ENCODE measurements at places on chromosomes 13 and 19.

GRCh38 chr13:99237981-99238662 is 20.1 kb downstream of the GPR18 start:
- DNase-seq = no peak

DNA sequence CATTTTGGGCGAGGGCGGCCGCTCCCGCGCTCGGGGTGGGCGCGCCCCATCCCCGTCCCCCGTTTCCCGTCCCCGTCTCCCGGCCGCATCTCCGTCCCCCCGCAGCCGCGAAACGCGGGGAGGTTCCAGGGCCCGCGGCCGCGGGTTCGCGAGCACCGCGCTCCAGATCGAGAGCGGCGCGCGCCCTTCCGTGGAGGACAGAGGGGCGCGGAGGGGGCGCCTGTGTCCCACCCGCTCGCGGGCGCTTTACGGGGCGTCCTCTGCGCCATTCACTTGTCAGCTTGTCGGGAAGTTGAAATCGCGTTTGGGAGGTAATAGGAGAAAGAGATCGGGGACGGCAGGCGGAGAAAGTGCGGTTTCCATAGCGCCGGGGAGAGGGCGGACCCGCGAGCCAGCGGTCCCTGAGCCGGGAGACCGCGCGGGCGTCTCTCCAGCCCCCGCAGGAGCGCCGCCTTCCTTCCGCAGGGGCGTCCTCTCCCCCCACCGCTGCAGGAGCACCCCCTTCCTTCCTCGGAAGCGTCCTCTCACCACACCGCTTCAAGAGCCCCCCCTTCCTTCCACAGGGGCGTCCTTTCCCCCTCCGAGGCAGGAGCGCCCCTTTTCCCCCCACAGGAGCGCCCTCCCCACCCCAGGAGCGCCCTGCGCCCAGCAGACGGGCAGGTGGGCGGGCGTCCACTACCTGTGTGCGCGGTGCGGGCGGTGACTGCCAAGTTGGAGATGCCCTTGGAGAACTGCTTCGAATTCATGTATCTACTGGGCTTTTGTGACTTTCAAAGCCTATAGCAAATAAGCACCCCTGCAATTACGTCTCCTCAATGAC is 962 bp upstream of the IRS2 start:
- DNase-seq = peak; percentile 69

GRCh38 chr19:42096255-42096837 is 20.4 kb downstream of the ZNF574 start:
- no peak for DNase-seq

DNA sequence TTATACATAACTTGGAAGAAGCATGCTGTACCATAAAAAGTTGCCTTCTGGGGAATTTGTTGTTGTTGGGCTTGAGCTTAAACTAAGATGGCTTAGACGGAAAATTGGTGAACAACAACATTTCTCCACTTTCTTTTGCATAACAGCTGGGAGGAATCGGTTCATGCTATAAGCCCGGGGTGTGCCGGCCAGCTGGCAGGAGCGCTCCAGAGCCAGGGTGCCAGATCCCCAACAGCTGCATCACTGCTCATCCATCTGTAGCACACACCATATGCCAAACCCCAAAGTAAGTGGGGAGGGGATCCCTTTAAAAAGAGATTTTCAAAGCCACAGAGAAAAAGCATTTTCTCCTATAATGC is 419.5 kb upstream of the ARGLU1 start:
- no peak for DNase-seq

DNA sequence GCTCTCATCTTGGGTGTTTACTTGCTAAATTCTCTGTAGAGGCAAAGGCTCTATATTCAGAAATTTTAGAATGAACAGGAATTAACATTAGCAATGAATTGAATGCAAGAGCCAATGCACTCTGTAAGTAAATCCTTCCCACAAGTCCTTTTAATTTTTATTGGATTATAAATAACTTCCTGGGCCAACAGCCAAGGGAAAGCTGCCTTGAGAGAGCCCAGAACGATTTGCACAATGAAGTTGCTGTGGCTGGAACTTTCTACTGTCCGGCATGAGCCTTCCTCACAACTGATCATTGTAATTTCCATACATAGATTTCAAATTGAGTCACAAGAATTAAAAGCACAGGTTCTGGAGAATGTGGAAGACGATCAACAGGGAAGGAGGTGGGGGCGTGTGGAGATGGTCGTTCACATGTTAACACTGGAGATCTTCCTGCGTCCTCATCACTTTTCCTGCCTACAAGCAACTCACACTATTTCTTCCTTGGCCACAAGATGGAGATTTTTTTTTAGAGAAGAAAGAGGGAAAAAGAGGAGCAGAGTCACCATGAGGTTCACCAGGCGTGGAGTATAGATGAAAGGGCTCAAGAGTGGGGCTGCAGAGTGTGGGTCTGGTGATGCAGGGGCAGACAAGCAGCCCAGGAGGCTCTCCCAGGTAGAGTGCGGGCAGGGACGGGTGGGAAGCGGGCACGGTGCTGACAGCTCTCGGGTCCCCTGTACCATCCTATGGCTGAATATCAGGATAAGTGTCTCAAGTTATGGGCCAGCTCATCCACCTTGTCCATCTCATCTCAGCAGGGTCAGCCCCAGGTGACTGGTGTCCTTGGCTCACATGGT is 110.7 kb downstream of the SOX1 start:
- DNase-seq = no peak

- DNase-seq = no peak
Measured at GRCh38 chr13:39967199-39967959, 311.9 kb downstream of the COG6 start.

- no peak for DNase-seq
Measured at GRCh38 chr19:31107096-31107495, 242.1 kb downstream of the TSHZ3 start.

DNA sequence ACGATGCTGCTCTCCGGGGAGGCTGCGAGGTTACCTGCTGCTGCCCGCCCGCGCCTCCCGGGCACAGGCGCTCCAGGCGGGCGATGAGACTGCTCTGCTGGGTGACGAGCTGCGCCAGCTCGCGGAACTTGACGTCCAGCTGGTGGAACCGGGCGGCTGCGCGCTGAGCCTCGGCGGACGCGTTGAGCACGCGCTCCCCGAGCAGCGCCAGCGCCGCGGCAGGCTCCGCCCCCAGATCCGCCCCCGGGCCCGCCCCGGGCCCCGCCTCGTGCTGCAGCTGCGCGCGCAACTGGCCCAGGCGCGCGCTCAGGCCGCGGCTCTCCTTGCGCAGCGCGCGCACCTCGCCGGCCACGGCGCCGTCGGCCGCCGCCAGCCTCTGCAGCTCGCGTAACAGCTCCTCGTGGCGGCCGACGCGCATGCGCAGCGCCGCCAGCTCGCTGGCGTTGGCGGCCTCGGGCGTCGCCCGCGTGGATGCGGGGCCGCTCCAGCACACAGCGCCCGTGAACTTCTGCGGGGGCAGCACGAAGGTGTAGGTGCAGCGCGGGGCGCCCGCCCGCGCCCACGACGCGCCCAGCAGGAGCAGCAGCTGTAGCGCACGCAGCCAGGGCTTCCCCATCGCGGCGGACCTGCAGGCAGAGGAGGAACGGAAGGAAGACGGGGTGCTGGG is 6.4 kb downstream of the ANGPTL6 start:
- peak; percentile 82 for DNase-seq

DNA sequence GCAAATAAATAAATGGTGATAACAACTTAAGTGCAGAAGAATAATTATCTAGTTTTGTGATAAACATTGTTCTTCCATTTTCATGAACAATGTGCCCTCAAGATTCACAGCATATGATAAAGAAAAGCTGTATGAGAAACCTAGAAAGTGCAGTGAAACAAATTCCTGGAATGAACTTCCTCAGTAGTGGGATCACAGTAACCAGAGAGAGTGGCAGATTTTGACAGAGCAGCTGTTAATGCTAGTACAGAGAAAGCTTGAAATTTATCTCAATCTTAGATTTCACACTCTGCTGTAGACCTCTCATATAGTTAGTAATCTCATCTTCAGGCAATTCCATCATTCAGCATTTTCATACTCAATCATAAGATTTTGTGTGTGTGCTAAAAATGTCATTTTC is 664.9 kb downstream of the PCDH9 start:
- no peak for DNase-seq

DNA sequence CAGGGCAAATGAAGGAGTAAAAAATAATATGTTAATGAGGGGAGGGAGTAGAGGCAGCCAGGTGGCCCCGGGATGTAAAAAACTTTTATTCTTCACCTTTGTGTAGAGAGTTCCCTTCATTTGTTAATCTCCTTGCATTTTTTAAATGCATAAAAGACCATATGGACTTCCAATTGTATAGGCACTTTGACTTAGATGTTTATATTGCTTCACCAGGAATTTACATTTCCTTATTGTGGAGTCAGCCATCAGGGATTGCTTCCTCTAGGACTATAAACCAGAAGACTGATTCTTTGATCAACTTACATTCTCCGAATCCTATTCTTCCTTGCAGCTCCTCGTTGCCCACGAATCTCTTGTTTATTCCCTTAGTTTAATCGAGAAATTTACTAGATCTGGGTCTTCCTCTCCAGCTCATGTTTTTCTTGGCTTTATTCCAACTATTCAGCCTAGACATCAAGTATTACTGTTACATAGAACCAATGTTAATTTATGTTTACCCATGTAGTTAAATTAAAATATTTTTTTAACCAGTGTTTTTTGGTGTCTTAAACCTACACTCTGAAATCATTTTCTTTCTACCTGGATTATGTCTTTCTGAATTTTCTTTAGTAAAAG is 1187.0 kb upstream of the SLC10A2 start:
- DNase-seq = no peak

GRCh38 chr19:18972301-18972811 is 31.3 kb upstream of the HOMER3 start:
- no peak for DNase-seq

- DNase-seq = no peak
Measured at GRCh38 chr19:45087531-45087930, 5.4 kb upstream of the PPP1R37 start.

DNA sequence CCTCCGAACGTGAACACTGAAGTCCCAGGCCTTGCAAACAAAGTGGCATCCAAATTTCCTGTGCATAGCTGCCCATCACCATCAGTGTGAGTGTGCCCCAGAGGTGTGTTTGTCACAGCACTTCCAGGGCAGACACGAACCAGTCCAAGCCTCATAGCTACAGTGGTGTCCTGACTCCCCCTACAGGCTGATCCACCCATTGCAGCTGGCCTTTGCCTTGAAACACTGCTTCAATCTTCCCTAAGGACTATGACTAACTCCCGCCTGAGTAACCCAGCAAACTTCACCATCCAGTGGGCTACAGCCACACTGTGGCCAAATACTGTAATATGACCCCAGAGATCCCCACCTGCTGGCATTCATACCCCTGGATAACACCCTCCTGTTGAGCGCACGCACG is 3.9 kb downstream of the ZNF266 start:
- DNase-seq = peak; percentile 37

GRCh38 chr13:99496184-99497142 is 4.8 kb upstream of the TM9SF2 start:
- no peak for DNase-seq

- DNase-seq = no peak
Measured at GRCh38 chr13:25971459-25972145, 80.2 kb downstream of the SHISA2 start.

DNA sequence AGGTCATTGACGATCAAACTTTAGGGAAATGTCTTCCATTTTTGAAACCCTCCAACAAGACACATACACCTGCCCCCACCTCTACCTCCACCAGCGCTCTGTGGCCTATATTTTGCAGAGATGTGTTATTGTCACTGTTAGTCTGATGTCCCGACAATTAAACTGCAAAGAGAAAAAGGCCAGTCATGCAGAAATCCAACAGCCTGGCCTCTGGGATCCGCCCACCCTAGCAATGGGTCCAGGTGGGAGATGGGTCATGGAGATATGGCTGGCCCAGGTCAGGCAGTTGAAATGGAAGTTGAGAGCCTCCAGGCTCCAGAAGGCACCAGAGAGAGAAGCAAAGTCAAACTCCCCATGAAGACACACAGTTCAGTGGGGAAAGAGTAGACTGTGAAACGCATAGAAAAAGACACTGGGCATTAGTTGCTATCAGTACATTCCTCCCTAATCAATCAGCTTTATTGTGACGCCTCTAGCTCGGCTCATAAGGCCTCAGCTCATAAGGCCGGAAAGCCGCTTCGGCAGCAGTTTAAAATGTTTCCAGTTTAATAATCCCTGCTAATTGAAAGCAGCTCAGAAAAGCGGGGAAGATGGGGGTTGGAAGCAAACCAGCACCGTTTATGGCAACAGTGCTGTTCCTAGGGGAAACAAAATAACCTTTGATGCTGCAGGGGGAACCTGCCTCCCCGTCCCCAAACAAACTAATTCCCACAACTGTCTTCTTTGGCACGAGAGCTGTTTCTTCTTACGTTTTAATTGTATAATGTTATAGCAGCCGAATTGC is 239.7 kb upstream of the ZNF507 start:
- no peak for DNase-seq

DNA sequence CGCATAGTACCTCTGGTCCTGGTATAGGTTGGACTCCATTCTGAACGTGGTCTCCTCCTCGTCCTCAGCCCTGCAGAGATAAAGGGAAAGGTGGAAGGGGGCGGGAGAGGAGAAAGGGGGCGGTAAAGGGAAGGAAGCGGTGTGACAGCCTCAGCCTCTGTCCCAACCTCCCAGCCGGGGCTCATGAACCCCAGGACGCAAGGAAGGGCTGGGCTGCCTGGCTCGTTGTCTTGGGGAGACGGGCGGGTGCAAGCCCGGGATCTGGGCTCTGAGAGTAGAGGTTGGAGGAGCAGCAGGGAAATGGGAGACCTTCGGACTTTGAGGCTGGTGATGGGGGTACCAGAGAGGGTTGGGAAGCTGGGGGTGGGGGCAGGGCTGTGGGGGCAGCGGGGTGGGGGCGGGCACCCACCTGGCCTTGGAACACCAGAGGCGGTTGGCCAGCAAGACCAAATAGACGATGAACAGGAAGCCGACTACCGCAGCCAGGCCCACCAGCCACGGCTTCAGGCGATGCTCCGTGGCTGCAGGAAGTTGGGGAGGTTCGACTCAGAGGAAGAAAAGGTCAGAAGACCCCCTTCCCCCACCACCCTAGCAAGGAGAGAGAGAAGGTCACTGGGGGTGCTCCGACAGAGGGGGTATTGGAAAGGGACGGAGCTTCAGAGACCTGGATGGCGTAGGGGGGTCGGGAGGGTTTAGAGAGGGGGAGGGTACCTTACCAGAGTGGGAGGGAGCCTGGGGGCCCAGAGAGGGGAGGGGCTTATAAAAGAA is 1.7 kb downstream of the SMIM24 start:
- DNase-seq = no peak

- DNase-seq = no peak
Measured at GRCh38 chr13:38384171-38384570, 34.5 kb downstream of the UFM1 start.

GRCh38 chr13:26474286-26474685 is 83.2 kb upstream of the WASF3 start:
- DNase-seq = no peak

GRCh38 chr19:7701654-7702457 is at the start of gene FCER2:
Gene FCER2, minus strand, starts transcription at chr19:7702131. Its CDS starts 2,371 bp downstream, at chr19:7699760.
- DNase-seq = no peak

DNA sequence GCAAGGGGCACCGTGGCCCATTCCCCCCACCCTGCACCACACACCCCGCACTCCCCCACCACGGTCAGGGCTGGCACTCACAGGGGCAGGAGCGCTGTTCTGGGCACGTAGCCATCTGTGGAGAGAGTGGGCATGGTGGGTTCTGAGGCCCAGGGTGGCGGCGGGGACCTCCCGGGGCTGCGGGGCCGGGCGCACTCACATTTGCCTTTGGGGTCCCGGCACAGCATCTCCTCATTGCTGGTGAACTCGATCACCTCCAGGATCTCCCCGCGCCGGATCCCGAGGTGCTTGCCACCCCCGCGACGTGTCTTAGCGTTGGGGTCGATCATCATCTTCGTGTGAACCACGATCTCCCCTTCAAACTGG is 12.1 kb downstream of the PRAM1 start:
- DNase-seq = no peak

GRCh38 chr19:45156011-45156630 is 4.7 kb downstream of the NKPD1 start:
- DNase-seq = peak; percentile 61

Measured in ELF-1 (cell line).